Psoas muscle (tissue), 8 donors: ENCODE measurements at places on chromosomes 2 and 18. TPM values are rescaled to one million over a fixed set of nuclear protein-coding genes. Genes with fewer than 3 reads are reported as not detected.

- DNase-seq: no peak
Measured at GRCh38 chr18:58313491-58314032, 269.5 kb downstream of the NEDD4L start.

GRCh38 chr2:39018638-39019037 is 102.2 kb downstream of the SOS1 start:
- DNase-seq: no peak

GRCh38 chr2:165575044-165575615 is 105.6 kb downstream of the CSRNP3 start:
- no peak for DNase-seq

CEP192 gene
- 4.7 TPM for polyA plus RNA-seq

NGEF gene
- polyA plus RNA-seq: 0.13 TPM

GRCh38 chr2:120787111-120787821 is 51.6 kb downstream of the GLI2 start:
- DNase-seq: no peak

GRCh38 chr2:169895294-169895985 is 68.2 kb downstream of the UBR3 start:
- no peak for DNase-seq

IL36A gene
- polyA plus RNA-seq: not detected

ABCG8 gene
- not detected for polyA plus RNA-seq

- DNase-seq: no peak
Measured at GRCh38 chr2:19963386-19963785, 26.5 kb downstream of the WDR35 start.
